Bone marrow (tissue), 2 donors: ENCODE measurements at places on chromosomes 4 and X.

GRCh38 chrX:103779141-103779789, 2.6 kb downstream of the PLP1 start:
- no peak for DNase-seq

DNA sequence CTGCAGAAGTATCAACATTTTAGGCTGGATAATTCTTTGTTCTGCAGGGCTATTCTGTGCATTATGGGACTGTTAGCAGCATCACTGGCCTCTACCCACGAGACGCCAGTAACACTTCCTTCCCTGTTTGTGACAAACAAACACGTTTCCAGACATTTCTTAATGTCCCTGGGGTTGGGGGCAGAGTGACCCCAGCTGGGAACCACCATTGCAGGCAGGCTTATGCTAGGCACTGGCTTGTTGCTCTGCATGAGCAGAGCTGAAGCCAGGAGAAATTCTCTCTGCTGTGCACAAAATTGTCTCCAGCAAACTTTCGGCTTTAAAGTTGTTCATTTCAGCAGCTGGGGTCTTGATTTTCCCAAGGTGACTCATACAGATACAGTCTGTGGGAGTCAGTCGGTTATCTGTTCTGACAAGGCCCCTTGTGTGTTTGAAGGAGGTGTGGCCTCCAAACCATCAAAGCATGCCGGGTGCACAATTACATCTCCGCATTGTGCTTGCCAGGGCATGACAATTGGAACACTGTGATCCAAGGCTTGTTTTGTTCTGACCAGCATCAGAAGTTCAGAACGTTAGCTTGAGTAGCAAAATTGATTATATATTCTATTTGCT, 156.4 kb upstream of the BOD1L1 start:
- no peak for DNase-seq

DNA sequence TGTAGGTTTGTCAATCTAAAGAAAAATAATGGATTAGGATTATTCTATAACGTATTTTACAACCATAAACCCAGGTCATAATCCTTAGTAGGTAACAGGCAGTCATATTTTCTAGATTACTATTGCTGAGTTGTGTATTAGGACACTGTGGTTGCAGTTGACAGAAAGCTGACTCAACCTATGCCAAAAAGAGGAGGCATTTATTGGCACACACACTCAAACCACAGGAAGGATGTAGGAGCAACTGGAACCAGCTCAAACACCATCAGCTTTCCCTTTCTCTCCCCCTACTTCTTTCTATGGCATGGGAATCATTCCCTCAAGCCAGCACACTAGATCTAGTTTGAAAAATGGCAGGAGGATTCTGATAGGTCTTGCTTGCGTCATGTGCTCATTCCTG, 136.4 kb upstream of the FAM9C start:
- no peak for DNase-seq

GRCh38 chr4:71163317-71163716, 169.9 kb downstream of the DCK start:
- DNase-seq: no peak

DNA sequence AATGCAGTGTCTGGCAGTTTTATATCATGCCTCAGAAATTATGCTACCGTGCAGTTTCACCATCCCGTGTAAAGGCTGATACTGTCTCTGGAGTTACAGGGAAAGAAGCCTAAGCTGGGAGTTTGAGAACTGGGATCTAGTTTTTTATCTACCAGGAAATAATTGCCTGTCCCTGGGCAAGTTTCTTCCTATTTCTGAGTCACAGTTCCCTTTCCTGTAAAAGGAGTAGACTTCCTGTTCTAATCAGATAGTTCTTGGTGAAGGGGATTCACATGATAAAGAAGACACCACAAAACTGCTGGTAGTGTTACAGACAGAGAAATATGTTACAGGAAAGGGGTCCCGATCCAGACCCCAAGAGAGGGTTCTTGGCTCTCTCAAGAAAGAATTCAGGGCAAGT, 17.1 kb downstream of the HERC3 start:
- DNase-seq: no peak

- no peak for DNase-seq
Measured at GRCh38 chr4:7320206-7320797, 114.4 kb downstream of the PSAPL1 start.

- DNase-seq: no peak
Measured at GRCh38 chr4:30068234-30068633, 651.9 kb upstream of the PCDH7 start.

DNA sequence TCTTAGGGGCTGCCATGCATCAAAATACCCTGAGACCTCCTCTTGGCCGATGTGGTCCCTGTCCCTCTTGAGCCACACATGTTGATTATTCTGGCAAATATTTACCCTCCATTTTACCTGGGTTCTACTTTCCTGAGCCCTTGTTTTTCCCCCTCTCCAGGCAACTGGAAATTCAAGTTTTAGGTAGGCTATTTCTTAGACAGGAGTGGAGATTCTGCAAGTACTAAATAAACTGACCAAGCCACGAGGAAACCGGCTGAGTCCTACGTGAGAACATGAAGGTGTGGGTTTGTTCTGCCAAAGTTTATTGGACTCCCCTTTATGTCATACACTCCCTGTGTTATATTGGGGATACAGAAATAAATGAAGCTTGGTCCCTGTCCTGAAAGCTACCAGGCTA, 88.1 kb downstream of the RTL5 start:
- no peak for DNase-seq

GRCh38 chr4:84218031-84218430, 281.1 kb downstream of the NKX6-1 start:
- no peak for DNase-seq

GRCh38 chr4:16117164-16117563, 33.3 kb upstream of the PROM1 start:
- no peak for DNase-seq

- no peak for DNase-seq
Measured at GRCh38 chrX:69109706-69110105, 55.5 kb downstream of the PJA1 start.

- no peak for DNase-seq
Measured at GRCh38 chr4:112680996-112681395, 44.1 kb downstream of the LARP7 start.

DNA sequence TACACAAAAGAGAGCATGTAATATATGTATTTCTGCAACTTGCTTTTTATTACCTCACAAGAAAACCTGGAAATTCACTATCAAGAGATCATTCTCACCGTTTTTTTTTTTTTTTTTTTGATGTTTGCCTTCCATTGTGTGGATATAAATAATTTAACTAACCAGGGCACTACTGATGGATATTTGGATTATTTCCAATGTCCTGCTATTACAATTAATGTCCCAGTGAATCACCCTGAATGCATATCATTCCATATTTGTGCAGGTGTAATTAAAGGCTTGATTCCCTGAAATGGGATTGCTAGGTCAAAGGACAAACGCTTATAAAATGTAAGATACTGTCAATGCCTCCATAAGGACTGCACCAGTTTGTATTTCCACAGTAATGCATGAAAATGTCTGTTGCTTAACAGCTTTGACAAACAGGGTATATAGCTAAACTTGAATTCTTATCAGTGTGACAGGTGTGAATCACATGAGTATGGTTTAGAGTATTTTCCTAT, 87.8 kb downstream of the NCAPG start:
- no peak for DNase-seq

- DNase-seq: no peak
Measured at GRCh38 chr4:108001540-108002135, 11.9 kb downstream of the HADH start.

GRCh38 chr4:44756559-44756958, 30.2 kb upstream of the GNPDA2 start:
- no peak for DNase-seq

GRCh38 chr4:26303008-26303407, 17.8 kb upstream of the RBPJ start:
- DNase-seq: no peak
